Hematopoietic multipotent progenitor cell (in vitro differentiated cells): ENCODE measurements at places on chromosomes 16 and 17. TPM values are rescaled to one million over a fixed set of nuclear protein-coding genes. Genes with fewer than 3 reads are reported as not detected.

Gene NPIPB2
- total RNA-seq = 8.6 TPM

Gene MLKL
- total RNA-seq = 12.7 TPM

Gene CDH13
- under 0.01 TPM for total RNA-seq

Gene SLFN13
- 11.6 TPM for total RNA-seq

Gene PSMC3IP
- total RNA-seq = 1.3 TPM

Gene KRT12
- not detected for total RNA-seq

Gene ASPA
- total RNA-seq = not detected

Gene SLC35G6
- not detected for total RNA-seq

Gene GLG1
- total RNA-seq = 32.9 TPM

Gene RCVRN
- total RNA-seq = 0.27 TPM

Gene KDM8
- total RNA-seq = 8.1 TPM
